ENCODE measurements at places on chromosomes 3 and 15.

GRCh38 chr3:141212555-141212954 lies 19.1 kb upstream of the PXYLP1 start:
- DNase-seq, result no peak

DNA sequence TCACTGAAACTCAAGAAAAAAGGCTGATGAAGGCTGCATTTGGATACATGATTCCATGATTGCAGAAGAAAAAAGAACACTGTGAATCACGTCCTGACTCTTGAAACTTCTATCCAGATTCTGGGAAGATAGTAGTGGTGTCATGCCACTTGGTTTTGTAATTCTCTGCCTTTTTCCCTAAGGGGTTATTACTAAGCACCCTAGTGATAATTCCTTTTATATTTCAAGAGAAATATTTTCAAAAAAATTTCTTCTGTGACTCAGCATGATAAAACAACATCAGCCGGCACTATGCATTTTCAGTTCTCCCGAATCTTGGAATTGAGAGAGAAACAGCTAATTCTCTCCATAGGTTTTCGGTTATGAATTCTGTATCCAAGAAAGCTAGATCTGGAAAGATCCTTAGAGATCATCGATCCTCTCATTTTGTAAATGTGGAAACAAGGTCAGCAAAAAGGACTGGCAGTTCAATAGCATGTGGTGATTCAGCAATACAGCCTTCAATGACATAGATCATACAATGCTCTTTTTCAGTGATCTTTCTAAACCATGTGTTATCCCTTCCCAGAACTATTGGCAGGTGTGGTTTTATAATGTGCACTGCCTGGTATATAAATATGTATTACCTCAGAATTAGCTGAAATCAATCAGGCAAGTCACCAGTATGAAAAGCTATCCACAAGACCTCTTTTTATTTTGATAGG lies 42.6 kb upstream of the TP63 start:
- no peak for DNase-seq

DNA sequence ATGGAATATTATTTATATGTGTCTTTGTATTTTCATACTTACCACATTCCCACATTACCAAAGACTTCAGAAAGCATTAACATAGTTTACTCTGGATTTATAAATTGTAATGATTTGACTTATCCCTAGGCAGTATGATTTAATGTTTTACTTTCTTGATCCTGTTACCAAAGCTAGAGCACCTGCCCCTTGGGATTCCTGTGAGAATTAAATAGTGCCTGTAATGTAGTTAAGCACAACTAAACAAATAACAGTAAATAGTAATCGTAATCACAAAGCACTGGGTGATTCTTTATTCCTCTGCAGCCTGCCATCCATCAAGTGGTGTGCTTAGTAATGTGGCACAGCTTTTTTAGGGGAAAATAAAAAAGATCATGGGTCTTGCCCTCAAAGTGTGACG lies 39.1 kb downstream of the ATP2C1 start:
- no peak for DNase-seq

DNA sequence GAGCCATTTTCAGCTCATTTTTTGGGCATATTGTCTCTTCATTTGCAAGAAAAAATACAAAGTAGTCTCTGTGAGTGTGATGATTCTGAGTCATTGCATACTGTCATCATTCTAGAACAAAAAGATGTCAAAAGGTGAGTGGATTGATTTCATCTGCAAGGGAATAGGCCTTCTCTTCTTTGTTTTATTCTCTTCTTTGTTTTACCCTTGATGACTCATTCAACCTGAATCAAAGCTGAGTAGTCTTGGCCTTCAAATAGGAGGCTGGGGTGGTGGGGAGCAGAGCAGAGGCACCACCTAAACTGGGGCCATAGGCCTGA lies 25.4 kb downstream of the CYP19A1 start:
- no peak for DNase-seq

DNA sequence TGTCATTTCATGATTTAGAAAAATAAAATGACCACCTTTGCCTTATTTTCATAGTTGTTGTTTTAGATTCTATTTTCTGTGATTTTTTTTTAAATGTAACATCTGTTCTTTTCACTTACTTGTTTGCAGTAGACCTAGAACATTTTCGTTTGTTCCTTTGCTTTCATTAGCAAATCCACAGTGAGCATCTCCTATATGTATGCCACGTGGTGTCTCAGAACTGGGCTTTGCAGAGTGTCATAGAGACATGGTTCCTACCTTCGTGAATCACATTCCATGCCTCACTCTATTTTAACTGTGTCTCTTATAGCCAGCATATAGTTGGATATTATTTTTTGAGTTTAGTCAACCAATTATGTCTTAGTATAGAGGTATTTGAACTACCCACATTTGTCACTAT lies 118.2 kb downstream of the KLF13 start:
- DNase-seq, result no peak

DNA sequence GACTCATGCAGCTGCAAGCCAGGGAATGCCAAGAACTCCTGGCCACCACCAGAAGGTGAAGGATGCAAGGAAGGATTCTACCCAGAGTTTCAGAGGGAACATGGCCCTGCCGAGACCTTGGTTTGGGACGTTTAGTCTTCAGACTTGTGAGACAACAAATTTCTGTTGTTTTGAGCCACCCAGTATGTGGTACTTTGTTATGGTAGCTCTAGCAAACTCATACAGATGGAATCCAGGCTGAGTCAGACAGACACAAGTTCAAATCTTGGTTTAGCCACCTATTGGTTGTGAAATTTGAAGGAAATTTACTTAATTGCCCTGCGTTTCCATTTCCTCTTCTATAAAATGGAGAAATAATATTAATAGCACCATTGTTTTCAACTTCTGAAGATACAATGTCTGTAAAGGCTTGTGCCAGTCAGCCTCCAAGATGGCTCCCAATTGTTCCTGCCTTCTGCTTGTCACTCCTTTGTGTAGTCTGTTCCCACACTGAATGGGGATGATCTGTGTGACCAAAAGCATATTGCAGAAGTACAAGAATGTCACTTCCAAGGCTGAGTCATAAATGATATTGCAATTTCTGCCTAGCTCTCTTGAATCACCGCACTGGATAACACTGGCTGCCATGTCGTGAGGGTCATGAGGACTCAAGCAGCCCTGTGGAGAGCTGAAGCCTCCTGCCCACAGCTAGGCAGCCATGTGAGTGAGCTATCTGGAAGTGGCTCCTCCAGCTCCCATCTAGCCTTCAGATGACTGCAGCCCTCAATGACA lies 223.5 kb upstream of the PROK2 start:
- no peak for DNase-seq

DNA sequence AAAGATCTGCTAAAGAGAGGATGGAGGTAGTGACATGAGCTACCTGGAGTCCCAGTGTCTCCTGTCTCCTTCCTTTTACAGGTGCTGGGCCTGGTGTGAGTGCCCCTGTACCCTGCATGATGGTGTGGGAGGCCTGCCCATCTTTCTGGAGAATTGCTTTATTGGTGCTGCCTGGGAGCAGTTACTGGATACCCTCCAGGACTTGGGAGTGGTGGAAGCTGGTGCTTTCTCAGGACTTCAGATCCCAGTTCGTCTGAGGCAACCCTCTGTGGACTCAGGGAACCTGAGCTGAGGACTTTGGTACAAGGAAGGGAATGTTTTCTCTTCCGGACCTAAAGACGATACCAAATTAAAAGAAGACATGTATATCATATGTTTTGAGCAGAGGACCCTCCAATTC lies 18.3 kb upstream of the NUDT16 start:
- no peak for DNase-seq

DNA sequence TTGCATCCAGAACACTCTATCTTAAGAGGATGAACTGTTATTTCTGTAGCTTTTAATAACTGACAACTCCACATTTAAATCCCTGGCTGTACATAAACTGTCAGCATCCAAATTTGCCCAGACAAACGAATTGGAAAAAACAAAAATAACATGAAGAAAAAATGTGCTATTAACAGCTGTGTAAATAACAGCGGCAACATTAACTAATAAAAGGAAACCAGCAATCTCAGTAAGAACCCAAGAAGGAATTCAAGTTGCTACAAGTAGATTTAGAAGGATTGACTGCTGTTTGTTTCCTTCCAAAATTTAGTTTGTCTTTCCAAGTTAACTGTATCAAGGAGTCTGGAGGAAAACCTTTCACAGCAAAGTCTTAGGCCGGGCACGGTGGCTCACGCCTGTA lies 550.6 kb upstream of the MDFIC2 start:
- DNase-seq, result no peak

DNA sequence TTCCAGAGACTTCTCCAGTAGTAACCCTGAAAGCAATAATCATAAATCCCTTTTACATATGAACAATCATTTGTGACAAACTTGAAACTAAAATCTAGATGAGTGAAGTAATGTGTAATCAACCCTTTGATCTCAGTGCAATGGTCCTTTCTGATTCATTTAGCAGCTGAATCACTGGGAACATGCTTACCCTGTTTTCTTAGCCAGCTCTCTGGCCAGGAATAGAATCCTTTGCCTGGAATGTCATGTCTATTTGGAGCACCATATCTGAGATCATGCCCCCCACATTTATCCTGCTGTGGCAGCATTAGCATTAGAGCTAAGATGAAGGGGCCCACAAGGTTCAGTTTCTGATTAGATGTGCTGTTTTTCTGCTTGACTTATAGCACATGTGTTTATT lies 309.8 kb downstream of the OXSM start:
- no peak for DNase-seq

DNA sequence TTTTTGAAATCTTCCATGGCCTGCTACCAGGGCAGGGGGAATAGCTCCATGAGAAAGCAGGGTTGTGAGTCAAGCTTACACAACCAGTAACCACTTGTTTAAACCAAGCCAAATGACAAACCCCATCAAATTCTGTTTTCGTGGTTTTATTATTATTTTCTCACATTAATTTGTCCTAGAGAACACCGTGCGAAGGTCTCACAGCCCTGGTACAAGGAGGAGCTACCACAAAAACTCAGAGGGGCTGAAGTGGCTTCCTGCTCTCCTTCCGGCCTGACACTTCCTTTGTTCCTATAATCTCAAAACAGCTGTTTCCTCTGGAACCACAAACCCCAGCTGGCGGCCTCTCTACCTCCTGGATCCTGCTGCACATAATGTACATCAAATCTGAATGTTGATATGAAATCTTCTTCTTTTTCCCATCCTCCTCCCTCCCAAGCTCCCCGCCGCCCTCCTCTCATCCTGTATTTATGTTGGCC lies 375.9 kb downstream of the MCTP2 start:
- DNase-seq, result no peak
